ENCODE measurements at places on chromosomes 12 and 14.

GRCh38 chr14:73521229-73521628, 15.7 kb upstream of the ACOT1 start:
- DNase-seq, result no peak

DNA sequence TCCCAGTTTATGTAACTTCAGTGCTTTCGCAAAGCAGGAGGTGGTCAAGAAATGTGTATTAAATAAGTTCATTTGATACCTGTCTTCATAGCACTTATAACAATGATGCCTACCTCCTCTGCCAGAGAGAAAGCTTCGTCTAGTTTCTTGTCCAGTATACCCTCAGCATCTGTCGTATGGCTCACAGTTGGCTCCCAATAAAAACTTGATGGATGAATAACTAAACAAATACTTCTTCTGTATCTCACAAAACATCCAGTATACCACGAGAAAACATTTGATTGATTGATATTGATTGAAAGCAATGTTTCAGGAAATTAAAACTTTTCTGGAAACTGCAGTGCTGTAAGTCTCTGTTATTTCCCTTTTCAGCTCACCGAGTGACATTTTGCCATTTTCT, 26.9 kb upstream of the PTGDR start:
- no peak for DNase-seq

GRCh38 chr12:30063435-30063945, 279.7 kb upstream of the TMTC1 start:
- DNase-seq, result no peak

- DNase-seq, result no peak
Measured at GRCh38 chr14:70171726-70172125, 17.0 kb downstream of the SLC8A3 start.

DNA sequence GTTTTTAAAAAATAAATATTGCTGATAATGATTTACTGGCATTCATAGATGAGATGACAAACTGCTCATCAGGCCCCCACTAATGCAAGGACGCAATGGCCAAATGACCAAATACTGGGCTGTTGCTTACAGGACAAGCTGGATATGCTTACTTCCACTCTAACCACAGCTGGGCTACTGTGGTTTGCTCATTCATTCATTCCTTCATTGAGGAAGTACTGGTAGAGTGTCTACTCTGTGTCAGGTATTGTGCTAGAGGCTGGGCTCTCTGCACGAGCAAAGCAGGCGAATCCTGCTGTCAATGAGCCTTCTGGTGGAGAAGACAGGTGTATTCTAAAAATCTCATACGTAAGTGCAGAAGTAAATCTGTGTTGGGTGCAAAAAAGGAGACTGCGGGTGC, 113.3 kb upstream of the SLC38A2 start:
- no peak for DNase-seq

- DNase-seq, result no peak
Measured at GRCh38 chr14:22547313-22547947, 41.6 kb downstream of the DAD1 start.

DNA sequence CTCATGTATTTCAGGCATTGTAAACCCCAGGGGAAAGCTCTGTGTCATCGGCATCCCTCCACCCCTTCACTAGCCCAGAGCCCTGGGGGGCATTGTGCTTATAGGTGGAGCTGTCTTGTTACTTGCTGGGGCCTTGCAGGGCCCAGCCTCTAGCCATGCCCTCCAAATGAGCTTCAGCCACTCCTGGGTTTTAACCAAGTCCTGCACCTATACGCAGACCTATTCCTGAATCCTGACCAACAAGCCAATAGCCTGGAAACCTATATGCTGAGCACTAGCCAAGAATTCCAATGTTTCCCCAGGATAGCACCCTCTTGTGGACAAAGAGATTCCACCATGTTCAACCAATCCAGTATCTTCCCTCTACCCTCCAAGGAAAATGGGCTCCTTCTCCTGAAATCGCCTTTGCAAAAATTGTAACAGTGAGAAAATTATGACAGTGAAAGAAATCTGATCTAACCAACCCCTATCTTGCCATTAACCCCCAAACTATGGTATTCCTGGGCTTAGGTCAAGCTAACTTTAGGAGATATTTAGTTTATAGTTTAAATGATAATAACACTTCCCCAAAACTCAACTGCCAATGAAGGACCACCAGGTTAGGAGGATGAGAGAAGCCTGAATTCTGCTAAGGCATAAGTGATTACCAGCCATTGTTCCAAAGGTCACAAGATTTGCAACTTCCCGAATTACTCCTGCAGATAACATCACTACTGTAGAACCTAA, 55.5 kb downstream of the TTC7B start:
- DNase-seq, result no peak

DNA sequence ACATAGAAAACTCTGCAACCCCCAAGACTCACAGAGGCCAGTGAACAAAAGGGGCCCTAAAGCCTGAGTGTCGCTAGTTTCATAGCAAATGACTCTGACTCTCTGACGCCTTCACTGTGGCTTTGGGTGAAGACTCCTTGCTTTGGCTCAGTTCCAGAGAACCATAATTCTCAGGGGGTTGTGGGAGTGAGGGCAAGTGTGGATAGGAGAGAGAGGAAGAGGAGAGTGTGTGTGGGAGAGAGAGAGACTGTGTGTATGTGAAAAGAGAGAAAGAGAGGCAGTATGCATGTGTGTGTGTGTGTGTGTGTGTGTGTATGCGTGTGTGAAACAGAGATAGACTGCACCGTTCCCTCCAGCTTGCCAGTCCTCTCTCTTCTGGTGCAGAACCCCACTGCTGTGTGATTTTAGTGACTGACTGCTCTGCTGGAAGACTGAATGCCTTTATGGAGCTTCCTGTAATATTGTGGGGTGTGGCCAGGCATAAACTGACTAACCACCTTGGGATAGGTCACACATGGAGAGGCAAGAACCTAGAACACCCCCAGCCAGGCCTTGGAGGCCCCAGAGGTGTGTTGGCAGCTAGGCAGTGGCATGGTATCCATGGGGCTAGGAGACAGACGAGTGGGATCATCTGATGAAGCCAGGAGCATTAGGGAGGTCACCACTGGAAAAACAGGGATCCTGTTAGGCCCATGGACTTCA, 45.9 kb upstream of the STXBP6 start:
- no peak for DNase-seq

All from globus pallidus (tissue), 1 donor.